Dermis blood vessel endothelial cell (primary cell): ENCODE measurements at places on chromosomes 7 and 10.

GRCh38 chr7:45075871-45076796, 12.6 kb downstream of the NACAD start:
- no peak for DNase-seq

DNA sequence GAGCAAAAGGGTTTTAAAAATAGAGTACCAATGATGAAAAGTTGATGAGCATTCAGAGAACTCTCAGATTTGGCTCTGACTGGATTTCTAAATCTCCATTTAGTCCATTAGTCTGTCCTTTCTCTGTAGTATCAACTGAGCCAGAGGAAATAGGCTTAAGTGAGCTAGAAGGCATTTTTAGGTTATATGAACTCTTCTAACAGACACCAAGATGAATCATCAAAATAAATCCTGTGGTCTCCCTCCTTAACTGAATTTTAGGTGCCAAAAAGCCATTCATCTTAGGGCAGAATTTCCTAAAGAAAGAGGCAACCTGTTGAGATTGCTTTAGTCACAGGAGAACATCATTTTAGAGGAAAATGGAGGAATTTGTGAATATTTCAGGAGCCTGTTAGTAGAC, 305.1 kb downstream of the AUTS2 start:
- DNase-seq = no peak

DNA sequence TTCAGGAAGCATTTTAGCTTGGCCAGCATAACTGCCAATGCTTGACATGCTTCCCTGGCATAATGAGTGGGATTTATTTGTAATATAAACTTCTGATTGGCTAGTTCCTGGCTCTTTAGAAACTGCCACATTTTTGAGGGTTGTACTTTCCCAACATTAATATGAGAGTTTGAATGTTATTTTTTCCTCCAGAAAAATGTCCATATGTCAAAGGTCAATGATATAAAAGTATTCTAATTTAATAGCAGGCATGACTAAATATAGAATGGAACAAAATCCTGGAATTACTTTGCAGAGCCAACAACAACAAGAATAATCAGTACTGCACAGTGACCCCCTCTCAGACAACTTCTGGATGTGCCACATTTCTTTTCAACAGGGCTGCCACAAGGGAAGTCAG, 352.6 kb downstream of the PRPF18 start:
- peak; percentile 75 for DNase-seq

DNA sequence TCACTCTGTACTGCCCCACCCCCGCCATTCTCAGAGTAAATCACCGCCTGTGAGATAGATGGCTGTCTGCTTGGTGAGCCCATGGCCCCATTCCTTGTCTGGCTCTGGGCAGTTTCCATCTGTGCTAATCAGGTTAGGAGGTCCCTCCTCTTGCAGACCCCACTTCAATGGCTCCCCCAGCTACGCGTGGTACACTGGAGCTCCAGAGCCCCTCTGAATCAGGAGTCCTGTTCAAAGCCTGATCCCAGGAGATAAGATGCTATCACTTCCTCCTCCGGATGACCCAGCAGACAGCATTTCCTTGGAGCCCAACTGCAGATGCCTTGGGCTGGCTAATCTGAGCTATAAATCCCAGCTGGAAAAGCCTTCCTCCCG, 122.3 kb downstream of the SH3PXD2A start:
- DNase-seq = peak; percentile 23
